IPS DF 6.9 (cell line): ENCODE measurements at places on chromosomes 7 and 10.

DNA sequence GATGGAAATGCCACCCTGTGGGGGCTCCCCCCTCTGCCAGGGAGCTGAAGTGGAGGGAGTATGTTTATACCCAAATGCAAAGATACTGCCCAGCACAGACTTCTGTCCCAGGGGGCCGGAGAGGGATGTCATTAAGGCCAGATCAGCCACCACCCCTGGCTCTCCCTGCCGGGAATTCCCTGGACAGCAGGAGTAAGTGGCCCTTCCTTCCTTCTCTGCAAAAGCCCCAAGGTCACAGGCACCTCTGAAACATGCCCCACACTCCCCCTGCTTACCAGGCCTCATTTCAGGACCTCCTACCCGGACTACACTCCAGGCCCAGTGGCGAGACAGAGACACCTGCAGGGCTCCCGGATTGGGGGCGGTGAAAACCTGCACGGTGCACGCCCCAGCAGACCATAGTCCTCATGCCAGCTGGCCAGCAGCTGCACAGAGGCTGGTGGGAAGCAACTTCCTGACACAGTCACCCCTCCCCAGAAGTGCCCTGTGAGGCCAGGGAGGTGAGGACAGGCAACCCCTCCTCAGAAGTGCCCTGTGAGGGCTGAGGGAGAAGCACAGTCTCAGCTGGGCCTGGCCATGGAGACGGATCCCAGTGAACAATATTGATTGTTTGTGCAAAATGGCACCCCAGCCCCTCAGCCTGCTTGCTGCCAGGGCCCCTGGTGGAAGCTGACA, 33.0 kb upstream of the RET start:
- H3K36me3 ChIP-seq: no peaks in the 10 kb centered on the region; the same call in 1 of the 2 replicates
- no peak overlapping the region for H3K27ac ChIP-seq
- no peak overlapping the region for H3K4me3 ChIP-seq
- no peaks in the 10 kb centered on the region for H3K27me3 ChIP-seq
- no peak for DNase-seq

- H3K36me3 ChIP-seq: no peaks in the 10 kb centered on the region
- no peak overlapping the region for H3K4me3 ChIP-seq
- no peak overlapping the region for H3K27ac ChIP-seq
- H3K27me3 ChIP-seq: no peaks in the 10 kb centered on the region
- no peaks in the 10 kb centered on the region; the same call in 1 of the 2 replicates for H3K4me1 ChIP-seq
Measured at GRCh38 chr7:75663302-75663907, 75.3 kb downstream of the HIP1 start.

DNA sequence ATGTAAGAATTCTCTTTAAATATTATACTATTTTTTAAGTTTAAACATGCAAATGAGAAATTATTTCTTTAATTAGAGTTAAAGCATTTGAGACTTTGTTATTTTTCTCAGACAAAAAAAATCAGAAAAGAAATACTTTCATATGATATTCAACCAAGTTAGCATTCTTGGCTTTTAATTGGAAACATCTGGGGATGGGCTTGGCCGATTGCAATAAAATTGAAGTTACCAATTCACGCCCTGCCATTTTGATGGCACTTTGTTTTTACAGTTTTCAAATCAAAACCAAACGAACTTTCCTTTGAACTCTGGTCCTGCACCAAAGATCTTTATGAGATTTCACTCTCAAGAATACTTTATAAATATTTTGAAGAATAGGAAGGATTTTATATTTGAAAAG, 127.7 kb downstream of the ATE1 start:
- no peak overlapping the region for H3K27ac ChIP-seq
- no peaks in the 10 kb centered on the region for H3K36me3 ChIP-seq
- DNase-seq: no peak
- no peaks in the 10 kb centered on the region for H3K4me1 ChIP-seq

- no peak for DNase-seq
- no peak overlapping the region for H3K27ac ChIP-seq
- H3K4me3 ChIP-seq: no peak overlapping the region
- H3K36me3 ChIP-seq: no peaks in the 10 kb centered on the region
Measured at GRCh38 chr10:77319557-77319956, 318.1 kb downstream of the KCNMA1 start.

GRCh38 chr7:125605241-125605640, 675.6 kb upstream of the POT1 start:
- no peaks in the 10 kb centered on the region for H3K36me3 ChIP-seq
- H3K27ac ChIP-seq: no peak overlapping the region
- H3K27me3 ChIP-seq: no peaks in the 10 kb centered on the region
- H3K4me1 ChIP-seq: no peaks in the 10 kb centered on the region
- no peak for DNase-seq

DNA sequence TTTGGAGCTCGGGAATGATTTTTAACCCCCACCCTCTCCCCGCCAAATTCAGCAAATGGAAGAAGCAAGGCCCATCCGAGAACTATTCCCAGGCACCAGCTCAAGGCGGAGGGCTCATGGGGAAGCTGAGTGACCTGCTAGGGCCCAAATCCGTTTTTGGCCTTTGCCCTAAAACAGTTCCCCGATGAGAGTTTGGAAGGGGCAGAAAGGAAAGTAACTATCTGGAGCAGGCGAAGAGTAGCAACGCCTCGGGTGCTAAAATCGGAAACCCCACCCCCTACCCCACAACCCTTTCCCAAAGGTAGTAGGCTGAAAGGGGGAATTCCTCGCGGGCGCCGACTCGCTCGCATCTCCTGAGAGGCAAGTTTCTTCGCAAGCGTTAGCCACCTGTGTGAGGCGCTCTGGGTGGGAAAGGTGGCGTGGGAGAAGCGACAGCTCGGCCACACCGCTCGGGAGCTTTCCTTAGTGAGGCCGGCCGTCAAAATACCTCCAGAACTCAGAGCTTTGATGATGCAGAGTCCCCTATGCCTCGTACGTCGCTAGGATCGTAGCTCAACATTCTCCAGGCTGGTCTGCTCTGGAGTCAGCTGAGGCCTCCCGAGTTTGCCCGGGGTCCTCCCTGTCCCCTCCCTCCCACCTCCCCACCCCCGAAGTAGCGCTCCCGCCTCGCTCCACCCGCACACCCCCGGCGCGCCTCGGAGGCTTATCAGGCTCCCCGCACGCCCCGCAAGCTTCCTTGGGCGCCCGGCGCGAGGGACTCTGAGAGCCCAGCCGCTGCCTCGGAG, 642 bp upstream of the PRKG1 start:
- no peaks in the 10 kb centered on the region for H3K36me3 ChIP-seq
- DNase-seq: no peak
- no peaks in the 10 kb centered on the region for H3K27me3 ChIP-seq
- H3K27ac ChIP-seq: no peak overlapping the region

DNA sequence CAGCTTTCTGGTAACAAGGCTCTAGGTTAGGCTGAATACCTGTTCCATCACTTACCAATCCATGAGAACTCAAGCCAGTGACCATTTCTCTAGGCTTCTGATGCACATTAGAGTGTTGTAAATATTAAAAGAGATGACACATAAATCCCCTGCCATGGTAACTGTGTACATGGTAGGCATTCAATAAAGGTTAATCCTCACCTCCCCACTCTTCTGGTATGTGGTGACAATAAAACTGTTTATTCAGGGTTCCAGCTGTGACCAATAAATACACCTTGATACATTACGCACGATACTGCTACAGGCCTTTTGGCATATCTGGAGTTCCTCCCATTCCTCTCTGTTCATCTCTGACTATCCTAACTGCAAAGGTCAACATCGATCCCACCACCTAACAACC, 171.9 kb downstream of the SRPK2 start:
- no peaks in the 10 kb centered on the region for H3K36me3 ChIP-seq
- no peak overlapping the region for H3K27ac ChIP-seq
- H3K27me3 ChIP-seq: no peaks in the 10 kb centered on the region

GRCh38 chr7:144659211-144659610, 176.6 kb downstream of the TPK1 start:
- no peaks in the 10 kb centered on the region for H3K4me1 ChIP-seq
- no peak overlapping the region for H3K27ac ChIP-seq
- no peaks in the 10 kb centered on the region for H3K36me3 ChIP-seq
- H3K27me3 ChIP-seq: no peaks in the 10 kb centered on the region

DNA sequence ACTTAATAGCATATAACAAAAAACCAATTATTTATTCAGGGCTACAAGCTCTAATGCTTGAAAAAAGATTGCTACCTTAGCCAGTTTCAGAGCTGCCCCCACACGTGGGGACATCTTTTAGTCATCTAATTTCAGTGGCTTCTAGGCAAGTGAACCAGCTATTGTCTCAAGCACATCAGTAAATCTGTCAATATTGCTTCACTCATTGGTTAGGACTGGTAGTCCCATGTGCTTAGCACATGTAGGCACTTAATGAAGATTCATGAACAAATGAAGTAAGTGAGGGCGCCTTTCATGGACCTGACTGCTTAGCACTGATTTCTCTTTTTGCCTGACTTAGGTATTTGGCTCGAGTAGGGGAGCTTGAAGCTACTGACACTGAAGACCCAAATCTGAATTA, 19.6 kb downstream of the ENTPD7 start:
- no peak for DNase-seq
- no peak overlapping the region for H3K4me3 ChIP-seq
- H3K36me3 ChIP-seq: no peaks in the 10 kb centered on the region; the same call in 1 of the 2 replicates
- no peaks in the 10 kb centered on the region for H3K27me3 ChIP-seq
- H3K27ac ChIP-seq: no peak overlapping the region

DNA sequence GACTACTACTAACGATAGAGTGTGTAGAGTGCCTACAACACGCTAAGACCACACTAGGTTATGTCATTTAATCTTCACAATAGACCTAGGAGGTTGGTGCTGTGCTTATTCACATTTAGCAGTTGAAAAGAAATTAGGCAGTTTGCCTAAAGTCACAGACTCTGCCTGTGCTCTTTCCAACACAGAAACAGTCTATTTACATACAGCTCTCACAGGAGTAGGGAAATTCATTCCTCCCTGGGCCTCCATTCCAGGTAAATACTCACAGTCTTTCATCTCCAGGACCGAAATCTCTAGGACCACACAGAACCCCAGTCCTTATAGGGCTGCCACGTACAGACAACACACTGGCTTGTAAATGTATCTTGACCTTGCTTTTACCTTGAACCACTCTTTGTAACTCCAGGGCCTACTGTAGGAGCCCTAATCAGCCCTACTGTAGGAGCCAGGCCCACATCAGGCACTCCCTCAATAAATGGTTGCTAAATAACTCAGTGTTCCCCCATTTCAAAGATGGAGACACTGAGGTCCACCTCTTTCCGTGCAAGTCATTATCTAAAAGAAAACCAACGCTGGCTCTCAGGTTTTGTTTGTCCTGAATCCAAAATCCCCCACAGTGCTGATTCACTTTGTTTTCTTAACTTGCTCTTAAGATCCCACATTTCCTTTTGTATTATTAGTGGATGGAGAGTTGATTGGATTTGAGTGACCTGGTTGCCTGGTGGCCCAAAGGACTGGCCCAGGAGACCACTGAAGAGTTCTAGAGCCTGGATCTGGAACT, 146.9 kb downstream of the KCNMA1 start:
- no peak overlapping the region for H3K4me3 ChIP-seq
- H3K4me1 ChIP-seq: no peaks in the 10 kb centered on the region; the same call in 1 of the 2 replicates
- H3K36me3 ChIP-seq: no peaks in the 10 kb centered on the region
- H3K27ac ChIP-seq: no peak overlapping the region
- H3K27me3 ChIP-seq: no peaks in the 10 kb centered on the region

GRCh38 chr7:94529516-94529915, 19.9 kb downstream of the CASD1 start:
- no peak for DNase-seq
- H3K4me1 ChIP-seq: no peaks in the 10 kb centered on the region
- H3K4me3 ChIP-seq: no peak overlapping the region
- H3K27me3 ChIP-seq: no peaks in the 10 kb centered on the region

DNA sequence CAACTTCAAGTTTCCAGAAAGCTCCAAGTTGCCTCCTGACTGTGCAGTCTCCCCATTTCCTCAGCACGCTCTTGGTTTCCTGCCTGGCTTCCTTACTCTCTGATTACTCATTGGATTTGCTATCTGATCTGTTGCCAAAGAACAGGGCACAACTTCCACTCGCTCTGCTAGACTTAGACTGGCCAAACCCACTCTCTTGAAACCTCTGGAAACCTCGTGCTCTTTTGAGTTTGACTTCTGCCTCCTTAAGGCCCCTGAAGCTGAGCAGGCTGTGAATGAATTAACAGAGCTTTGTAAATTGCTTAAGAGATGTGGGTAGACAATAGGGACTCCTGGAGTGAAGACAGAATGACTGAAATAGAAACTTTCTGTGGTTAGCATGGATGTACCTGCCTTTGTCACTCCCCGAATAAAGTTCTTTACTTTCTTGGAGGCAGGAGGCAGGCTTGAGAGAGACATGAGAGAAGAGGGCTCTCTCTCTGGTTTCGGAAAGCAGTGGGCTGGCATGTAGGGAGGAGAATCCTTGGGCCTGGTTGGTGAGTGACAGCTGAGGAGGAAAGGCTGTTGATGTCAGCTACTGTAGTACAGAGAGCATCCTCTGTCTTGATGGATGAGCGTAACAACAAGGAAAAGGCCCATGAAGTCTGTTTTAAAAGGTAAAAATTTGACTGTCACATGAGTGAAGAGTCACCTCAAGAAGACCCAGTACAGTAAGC, 70.8 kb downstream of the CHN2 start:
- H3K27me3 ChIP-seq: no peaks in the 10 kb centered on the region
- no peak overlapping the region for H3K4me3 ChIP-seq
- H3K36me3 ChIP-seq: no peaks in the 10 kb centered on the region
- no peak for DNase-seq

DNA sequence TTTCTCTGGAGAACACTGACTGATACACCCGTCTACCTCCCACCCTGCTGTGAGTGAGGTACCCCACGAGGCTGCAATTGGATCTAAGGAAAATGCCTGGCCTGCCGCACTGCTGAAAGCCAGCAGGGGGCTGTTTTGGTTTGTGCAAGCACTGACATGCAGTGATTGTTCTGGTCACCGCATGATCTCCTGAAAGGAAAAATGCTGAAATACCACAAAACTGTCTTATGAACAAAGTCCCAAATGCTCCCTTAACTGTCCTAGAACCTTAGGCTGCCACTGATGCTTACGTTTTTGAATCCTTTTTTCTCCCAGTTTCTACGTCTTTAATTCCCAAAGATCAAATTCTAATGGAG, 132.7 kb downstream of the JCAD start:
- DNase-seq: no peak
- no peaks in the 10 kb centered on the region for H3K27me3 ChIP-seq
- 0 out of 2 replicates have a peak, but pooled peaks cover 3% of the 10 kb centered on the region for H3K36me3 ChIP-seq
- no peak overlapping the region for H3K4me3 ChIP-seq
- no peak overlapping the region for H3K27ac ChIP-seq

DNA sequence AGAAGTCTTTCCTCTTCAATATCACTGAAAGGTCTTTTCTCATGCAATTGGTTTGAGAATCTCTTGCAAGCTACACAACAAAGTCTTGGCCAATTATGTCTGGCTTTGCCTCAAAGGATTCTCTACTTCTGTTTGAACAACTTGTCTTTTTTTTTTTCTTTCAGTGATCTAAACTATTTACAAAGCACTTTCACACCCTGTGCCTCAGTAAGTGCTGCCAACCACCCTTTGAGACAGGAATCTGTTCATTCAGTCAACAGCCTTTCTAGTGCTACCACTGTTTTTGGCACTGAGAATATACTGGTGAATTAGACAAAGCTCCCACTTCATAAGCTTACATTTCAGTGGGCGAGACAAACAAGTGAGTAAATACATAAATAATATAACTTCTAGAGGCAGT, 26.9 kb upstream of the SDK1 start:
- no peaks in the 10 kb centered on the region for H3K27me3 ChIP-seq
- no peak overlapping the region for H3K4me3 ChIP-seq
- H3K4me1 ChIP-seq: no peaks in the 10 kb centered on the region
- H3K27ac ChIP-seq: no peak overlapping the region
- DNase-seq: no peak
